ENCODE measurements at places on chromosomes 4 and X.

DNA sequence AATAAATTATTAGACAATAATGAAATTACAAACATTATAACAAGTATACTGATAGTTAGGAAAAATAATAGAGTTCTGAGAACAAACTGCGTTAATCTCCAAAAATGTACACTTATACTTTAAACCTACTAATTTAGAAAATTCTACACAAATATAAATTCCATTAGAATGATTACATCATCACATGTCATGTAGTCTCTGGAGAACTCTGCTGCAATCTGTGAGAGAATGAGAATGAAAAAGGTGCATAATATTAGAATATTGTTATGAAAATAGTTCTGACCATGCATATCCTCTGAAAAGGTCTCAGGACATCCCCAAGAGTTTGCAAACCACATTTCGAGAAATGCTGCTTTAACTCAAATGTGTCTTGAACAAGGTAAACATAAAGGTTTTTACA, 11.4 kb downstream of the GUCY1A1 start:
- DNase-seq, result no peak

DNA sequence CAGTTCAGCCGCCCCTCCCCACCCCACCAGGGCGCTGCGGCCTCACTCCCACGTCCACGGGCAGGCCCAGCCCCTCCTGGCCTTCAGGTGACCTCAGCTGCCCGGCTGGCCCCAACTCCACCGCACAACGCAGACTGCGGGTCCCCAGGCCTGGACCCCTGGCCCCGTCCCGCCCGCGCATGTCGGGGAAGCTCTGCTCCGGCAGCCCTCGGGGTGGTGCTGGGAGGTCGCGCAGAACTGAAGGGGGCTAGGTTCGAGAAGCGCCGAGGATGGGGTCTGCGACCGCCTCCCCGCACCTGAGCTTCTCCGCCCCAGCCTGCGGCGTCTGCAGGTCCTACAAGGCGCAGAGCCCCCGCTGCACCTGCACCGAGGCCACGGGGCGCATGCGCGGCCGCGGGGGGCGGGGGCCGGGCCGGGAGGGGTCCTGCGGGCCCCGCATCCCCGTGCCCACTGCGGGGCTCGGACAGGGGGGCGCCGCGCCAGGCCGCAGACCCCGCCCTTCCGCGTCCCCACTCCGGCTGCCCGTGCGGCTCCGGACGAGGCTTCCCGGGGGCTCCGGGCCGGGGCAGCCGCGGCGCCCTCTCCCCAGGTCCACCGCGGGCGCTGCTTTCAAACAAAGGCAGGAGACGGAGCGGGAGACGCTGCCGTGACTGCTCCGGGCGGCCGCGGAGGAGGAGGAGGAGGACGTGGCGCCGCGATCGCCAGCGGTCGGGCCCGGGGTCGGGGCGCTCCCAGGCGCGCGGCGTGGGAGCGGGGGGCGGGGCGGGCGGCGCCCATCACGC, 672 bp upstream of the NAT8L start:
- peak; percentile 64 for DNase-seq

DNA sequence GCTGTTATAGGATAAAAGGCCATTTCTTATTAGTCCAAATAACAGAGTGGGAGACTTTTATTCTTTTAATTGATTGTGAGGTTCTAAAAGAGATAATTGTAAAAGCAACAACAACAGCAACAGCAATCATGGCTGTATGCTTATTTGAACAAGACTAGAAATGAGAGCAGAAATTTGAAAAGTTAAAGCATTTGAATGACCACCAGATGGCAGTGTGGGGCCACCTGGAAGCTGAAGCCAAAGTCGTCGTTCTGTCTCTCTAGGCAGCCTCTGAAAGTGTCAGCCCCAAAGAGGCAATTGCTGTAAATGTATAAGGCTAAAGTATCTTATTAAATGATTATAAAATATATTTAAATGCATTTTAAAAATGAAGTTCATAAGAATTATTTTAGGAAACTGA, 42.2 kb downstream of the SH2D1A start:
- DNase-seq, result peak; percentile 39

- DNase-seq, result no peak
Measured at GRCh38 chr4:171718069-171718468, 95.1 kb upstream of the GALNTL6 start.
